NCI-H187 (cell line): ENCODE measurements at places on chromosomes 5 and 9.
A peak's percentile ranks its signal among the peaks of the same experiment; 100 is the strongest.

DNA sequence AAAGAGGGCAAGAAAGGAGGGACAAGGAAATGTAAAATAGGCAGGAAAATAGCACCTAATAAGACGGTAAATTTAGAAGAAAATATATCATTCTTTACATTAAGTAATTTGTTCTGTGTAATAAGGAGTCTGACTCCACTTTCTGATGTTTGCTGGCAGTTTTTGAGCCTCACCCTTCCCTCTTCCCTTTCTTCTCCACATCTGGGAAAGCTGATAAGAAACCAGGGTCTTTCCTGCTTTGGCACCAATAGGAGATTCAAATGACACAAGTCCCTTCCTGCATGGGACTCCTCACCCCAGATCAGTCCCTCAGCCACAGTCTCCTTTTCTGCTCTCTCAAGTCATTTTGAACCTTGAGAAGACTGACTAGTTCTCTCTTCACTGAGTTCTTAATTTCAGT lies 31.2 kb upstream of the LECT2 start:
- no peak for DNase-seq

GRCh38 chr9:3361116-3361515 lies 164.7 kb downstream of the RFX3 start:
- DNase-seq: no peak

- DNase-seq: no peak
Observed at GRCh38 chr5:66671305-66671704, 75.1 kb downstream of the MAST4 start.

- no peak for DNase-seq
Observed at GRCh38 chr9:86660146-86660943, 287.0 kb downstream of the GAS1 start.

DNA sequence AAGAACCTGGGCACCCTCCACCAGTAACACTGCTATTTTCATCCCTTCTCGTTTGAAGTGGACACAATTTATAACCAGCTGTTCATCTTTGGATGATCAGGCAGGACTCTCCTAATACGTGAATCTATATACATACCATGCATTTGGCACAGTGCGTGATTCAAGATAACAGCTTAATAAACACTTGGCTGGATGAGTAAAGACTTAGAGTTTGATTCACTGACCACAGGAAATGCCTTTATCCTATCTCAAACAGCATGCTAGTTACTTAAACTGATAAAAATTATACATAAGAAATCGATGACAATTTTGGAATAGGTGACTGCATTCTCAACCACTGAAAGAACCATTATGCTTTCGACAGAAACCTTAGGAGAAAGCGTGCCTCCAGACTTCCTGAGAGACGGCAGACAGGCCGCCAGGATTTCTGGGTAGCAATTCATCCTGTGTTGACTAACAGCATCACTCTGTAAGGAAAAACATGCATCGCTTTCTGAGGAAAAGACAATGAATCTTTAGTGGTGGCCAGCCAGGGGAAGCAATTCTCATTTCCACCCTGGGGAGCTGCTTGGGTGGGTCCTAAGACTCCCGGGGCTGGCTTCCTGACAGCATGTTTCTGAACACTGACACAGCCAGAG lies 9.7 kb downstream of the MRPL36 start:
- no peak for DNase-seq

DNA sequence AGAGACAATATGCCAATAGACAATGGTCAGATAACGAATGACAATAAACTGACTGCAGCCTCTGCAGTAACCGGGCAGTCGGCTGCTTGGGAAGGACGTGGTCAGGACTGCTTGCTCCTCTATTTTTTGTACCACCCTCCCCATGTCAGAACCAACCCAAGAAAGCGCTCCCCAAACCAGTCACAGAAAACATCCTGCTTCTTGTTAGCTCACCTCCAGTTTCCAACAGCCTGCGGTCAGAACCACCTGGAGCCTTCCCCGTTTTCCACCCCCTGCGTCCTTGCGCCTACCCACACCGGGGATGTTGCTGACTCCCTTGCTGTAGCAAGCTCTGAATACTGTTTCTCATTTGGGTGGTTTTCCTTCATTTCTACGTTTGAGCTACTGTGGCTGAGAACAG lies 1.7 kb upstream of the MRNIP start:
- DNase-seq: no peak

GRCh38 chr9:132087438-132088030 lies 7.9 kb upstream of the MED27 start:
- DNase-seq: no peak

GRCh38 chr5:90967443-90967842 lies 408.8 kb downstream of the ADGRV1 start:
- no peak for DNase-seq

GRCh38 chr5:173069671-173070070 lies 13.5 kb downstream of the CREBRF start:
- no peak for DNase-seq

- no peak for DNase-seq
Observed at GRCh38 chr5:28561522-28561921, 1523.1 kb upstream of the CDH9 start.

DNA sequence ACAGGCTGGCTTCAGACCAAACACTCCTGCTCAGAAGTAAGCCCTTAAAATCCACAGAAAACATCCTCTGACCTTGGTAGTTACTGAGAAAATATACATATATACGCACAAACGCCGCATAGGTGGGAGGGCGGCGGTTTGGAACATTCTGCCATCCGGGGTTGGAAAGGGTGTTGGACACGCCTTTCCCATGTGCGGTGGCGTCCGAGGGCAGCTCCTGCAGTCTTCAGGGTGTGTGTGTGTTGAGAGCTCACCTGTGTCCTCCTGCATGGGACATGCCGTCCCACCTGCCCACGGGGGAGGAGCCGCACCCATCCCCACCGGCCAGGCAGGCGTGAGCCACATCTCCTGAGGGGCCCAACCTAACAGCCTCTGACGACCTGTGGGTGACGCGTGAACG lies 28.2 kb downstream of the SLC9A3 start:
- DNase-seq: no peak

DNA sequence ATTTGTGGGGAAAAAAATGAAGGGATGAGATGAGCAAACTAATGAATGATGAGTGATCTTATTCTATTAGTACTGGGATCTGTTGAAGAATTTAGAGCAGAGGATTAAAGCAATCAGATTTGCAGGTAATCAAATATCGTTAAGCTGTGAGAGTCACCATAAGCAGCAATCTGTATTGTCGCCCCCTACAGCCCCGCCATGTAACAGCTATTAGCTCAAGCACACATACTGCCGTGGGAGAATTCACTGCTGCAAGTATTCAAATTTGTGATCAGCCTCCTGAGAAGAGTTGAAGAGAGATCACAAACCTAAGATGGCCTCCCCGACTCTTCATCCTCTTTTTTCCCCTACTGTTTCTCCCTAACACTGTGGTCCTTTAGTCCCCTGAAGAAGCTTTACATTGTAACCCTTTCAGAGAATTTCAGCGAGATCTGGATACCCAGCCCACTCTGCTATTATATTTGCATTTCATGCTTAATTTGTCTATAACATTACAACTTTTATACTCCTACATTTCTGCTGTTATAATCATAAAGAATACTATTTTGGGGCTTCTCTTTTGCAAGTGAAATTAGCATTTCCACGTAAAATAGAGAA lies 28.5 kb upstream of the PHF24 start:
- DNase-seq: no peak

DNA sequence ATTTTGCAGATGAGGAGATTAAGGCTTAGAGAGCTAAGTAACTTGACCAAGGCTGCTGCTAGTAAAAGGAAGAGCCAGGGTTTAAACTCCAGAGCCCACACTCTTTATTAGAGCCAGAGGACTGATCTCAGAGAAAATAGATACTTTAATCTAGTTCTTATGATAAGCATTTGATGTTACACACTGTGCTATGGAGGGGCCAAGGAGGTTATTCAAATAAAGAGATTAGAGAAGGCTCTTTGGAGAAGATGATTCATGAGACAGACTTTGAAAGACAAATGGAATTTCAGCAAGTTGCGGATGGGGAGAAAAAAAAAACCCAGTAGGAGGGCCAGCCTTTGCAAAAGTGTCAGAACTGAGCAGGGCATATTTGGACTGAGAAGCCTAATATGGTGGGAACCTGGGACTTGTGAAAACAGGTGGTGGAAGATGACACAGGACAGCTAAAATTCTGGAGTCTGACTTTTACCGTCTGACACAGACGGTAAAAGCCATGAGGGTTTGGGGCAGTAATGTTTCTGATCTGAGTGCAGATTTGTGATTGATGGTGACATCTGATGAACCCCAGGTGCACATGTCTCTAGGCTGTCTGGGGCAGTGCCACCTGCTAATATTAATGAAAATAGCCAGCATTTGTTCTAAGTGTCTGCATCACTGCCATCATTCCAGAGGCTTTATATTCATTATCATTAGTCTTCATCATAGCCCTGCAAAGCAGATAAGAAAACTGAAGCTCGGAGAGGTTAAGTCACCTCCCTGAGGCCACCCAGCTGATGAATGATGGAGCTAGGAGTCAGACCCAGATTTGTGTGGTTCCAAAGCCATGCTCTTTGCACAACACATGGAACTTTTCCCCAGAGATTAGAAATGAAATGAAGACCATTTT lies 65.3 kb upstream of the CXCL14 start:
- DNase-seq: no peak

DNA sequence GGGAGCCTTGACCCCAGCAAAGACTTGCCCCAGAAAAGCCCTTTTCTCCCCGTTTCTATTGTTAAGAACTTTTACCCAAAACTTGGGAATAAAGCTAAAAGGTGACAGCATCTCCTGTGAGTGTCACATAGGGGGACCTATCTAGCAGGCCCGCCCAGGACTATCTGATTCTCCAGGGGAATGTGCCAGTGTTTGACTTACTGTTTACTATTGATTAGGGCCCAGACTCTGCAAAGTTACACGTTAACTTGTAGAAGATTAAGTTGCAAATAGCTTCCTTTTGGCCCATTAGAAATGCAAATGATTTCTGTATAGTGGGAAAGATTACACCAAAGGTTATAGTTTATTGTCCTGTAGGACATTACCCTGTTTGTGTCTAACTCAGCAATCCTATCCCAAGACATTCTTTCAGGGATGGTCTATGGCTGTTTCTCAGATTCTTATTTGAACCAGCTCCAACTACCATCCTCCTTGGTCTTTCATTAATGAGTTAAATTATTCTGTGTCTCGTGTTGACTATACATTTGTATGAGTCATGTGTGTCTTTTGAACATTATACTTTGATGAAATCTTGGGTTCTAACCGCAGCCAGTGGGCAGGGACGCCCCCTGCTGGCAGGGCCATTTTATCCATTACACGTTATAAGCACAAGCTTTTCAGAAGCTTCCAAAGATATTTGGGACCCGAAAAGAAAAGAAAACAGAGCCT lies 60.7 kb downstream of the HRH2 start:
- peak; percentile 3 for DNase-seq

DNA sequence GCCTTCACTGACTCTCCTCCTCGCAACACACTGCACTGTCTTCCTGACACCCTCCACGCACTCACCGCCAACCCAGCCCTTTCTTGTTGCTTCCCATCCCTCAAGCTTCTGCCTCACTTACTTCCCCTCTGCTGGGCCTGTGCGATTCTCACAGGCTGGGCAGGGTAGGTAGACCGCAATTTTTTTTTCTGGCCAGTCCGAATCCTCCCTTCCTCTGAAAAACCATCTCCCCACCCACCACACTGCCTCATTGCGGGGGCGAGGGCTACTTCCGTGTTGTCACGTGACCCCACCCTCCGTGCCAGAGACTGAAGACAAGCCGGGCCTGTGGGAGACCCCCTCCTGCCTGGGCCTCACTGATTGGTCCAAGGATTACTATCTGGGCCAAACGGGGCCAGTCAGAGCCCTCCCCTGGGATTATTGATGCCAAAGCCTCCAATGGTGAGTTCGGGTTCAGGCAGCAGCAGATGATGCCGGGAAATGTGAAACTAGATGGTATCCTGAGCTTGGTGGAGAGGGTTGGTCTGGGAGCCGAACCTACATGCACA lies 73.1 kb downstream of the STK10 start:
- DNase-seq: no peak

- DNase-seq: no peak
Observed at GRCh38 chr9:84839541-84839940, 170.0 kb downstream of the NTRK2 start.

- DNase-seq: peak; percentile 7
Observed at GRCh38 chr5:180470966-180471582, 23.1 kb upstream of the CNOT6 start.

DNA sequence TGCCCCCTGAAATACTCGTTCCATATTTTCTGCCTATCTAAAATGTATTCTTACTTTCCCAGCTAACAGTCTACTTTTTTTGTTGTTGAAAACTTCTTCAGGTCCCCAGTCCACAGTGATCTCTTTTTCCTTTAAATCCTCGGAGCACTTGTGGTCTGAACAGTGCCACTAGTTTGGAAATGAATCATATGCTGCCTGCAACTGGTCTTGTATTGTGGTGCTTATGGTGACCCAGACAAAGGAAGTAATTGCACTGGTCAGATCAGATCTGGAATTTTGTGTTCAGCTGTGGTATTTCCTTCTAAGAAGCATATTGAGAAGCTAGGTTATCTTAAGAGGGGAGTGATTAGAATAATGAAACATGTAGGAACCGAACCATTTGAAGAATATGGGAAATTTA lies 2.9 kb downstream of the UNC13B start:
- no peak for DNase-seq

DNA sequence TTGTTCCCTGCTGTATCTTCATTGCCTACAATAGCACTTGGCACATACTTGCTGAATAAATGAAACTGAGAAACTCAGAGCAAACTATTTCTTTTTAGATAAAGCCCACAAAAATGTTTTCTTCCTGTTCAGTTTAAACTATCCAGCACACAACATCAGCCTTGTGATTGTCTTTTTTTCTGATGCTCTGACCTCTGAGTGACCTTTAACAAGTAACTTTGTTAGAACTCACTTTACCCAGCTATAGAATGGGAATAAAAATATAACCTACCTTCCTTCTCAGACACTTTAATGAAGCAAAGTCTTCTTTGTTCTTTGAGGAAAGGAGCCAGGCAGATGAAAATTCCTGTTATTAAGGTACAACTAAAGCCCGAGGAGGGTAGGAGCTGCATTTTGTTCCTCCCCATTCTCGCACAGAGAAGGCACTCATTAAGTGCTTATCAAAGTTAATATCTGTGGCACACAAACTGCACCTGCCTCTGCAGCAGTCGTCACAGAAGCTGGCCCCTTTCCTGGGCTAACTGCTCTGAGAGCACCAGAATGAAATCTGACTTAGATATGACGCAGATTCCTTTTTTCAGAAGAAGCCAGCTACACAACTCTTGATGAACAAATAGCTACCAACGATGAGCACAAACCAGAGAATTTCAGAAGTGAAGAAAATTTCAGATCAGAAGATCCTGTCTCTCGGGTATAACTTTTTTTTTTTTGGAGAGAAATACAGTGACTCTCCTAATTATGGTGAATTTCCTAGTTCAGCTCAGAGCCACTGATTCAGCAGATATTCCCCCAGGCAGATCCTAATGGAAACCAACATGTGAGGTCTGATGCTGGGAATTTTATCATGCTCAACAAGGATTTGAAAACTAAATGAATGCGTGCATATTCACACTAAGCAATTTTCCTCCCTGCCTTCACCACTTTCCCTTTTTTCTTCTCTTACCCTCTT lies 31.0 kb upstream of the NR3C1 start:
- no peak for DNase-seq
